GM03348 (cell line): ENCODE measurements at places on chromosomes 13 and 19.

GRCh38 chr13:98781045-98781444, 28.6 kb upstream of the SLC15A1 start:
- DNase-seq: no peak

DNA sequence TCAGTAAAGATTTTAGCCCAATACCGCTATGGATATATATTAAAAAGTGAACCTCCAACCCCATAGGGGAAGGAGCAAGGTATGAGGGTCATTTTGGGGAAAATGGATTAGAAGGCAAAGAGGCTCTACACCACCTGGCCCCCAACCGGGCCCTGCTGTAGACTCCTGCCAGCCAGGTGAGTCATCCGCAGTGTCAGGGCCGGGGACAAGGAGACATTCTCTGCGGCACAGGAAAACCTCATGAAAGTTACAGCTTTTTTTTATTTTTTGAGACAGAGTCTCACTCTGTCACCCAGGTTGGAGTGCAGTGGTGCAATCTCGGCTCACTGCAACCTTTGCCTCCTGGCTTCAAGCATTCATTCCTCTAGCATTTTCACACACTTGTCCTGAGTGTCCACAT, 32.0 kb downstream of the ZFR2 start:
- no peak for DNase-seq

DNA sequence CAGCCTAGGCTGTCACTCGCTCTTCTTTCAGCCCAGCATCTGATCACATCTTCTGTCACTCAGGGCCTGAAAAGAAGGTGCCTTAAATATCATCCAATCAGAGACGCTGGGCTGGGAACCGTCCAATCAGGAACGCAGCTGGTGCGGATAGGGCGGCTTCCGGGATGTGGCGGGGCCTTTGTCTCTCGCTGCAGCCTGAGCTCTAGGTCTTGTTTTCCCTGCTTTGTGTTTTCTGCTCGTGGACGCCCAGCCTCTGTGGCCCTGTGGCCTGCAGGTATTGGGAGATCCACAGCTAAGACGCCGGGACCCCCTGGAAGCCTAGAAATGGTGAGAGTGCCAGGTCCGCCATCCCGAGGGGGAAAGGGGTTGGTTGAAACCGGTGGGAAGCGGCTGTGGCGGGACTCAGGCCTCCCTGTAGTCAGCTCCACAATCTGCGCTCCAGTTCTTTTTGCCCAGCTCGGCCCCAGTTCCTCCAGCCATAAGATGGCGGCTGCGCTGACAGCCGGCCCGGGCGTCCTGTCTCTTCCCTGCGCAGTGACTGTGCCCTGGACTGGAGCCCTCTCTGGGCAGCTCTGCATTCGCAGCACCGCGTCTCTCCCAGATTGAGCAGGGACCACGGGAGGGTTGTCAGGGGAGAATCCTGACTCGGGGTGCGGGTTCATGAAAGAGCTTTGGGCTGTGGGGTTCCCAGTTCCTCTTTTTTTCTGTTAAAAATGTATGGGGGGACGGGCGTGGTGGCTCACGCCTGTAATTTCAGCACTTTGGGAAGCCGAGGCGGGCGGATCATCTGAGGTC, at the start of gene ZNF85:
ZNF85 (plus strand) TSS at position 175 of the 795 bp plus-strand sequence; CDS start at position 325, 150 bp downstream.
- DNase-seq: peak; percentile 89

- DNase-seq: peak; percentile 76
Measured at GRCh38 chr19:12796146-12797071, 5.1 kb downstream of the JUNB start.

GRCh38 chr13:111278743-111279652, 41.4 kb upstream of the TEX29 start:
- DNase-seq: no peak

DNA sequence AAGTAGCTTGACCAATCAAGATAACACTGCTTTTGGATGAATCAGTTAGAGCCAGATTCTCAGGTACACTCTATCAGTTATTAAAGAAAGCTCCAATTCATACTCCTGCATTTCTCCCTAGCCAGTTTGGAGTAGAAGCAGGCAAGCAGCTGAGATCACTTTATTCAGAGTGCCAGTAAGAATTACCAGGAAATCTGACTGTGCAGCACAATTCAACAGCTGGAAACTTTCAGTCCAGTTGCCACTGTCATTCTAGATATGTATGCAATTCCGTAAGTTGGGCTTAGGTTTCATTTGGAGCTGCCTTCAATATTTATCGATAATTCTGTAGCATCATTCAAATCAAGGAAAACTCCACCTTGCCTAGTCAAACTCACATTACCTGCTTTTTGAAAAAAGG, 2625.6 kb upstream of the PCDH20 start:
- no peak for DNase-seq

DNA sequence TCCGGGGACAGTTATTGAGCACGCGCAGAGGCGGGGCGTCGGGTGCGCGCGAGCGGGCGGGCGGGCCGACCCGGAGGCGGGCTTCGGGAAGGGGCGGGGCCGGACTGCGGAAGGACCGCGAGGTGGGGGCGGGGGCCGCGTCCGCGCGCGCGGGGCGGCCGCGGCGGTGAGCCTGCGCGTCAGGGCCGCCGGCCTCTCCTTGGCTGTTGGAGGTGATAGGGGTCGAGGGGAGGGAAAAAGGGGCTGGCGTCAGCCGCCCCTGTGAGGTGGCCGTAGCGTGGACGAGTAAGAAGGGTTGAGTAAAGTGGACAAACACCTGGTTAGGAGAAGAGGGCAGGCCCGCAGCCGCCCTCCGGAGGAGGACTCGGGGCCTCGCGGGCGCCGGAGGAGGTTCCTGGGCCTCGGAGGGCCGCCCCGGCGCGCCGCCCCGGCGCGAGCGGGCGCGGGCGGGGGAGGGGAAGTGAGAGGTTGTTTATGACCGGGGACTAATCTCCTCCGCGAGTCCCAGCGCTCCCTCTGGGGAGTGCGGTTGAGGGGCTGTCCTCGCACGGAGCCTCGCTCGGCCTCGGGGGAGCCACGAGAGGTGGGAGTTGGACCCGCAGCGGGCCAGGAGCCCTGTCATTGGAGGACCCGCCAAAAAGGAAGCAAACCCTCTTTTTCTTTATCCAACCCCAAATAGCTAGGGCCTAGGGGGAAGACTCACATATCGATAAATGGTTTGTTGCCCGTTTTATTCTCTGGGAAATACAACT, 547 bp upstream of the INTS6 start:
- DNase-seq: peak; percentile 99

GRCh38 chr13:52845766-52846566, 2.5 kb downstream of the PCDH8 start:
- peak; percentile 15 for DNase-seq

- no peak for DNase-seq
Measured at GRCh38 chr19:22945560-22945959, 57.4 kb downstream of the ZNF728 start.

- DNase-seq: no peak
Measured at GRCh38 chr13:22562116-22562515, 618.7 kb upstream of the SGCG start.

- DNase-seq: no peak
Measured at GRCh38 chr13:46374710-46375109, 12.3 kb downstream of the RUBCNL start.

- no peak for DNase-seq
Measured at GRCh38 chr13:33218426-33218825, 67.1 kb downstream of the STARD13 start.

DNA sequence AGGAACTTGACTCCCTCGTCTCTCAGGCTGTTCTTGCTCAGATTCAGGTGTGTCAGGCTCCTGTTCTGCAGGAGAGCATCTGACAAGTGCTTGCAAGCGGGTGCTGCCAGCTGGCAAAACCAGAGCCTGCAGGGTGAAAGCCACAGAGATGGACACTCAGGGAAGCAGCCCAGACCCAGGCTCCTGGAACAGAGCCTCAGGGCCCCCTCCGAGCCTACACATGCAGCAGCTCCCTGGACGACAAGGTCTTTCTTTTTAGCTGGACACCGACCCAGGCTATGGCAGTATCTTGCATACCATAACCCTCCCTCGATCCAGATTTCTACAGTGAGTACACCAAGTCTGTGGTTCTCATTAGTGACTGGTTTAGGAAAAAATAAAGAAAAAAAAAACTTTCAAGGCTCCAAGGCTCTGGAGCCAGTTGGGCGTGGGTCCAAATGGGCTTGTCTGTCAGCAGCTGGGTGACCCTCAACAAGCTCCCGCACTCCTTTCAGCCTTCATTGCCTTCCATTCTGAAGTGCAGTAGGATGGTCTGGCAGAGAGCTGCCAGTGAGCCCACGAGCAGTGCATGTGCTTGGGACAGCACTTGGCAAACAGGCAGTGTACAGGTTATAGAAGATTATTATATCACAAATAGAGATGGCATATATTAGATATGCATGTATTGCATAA, 29.9 kb downstream of the NLRP13 start:
- DNase-seq: no peak

- no peak for DNase-seq
Measured at GRCh38 chr13:81760316-81760715, 1419.4 kb upstream of the SPRY2 start.

DNA sequence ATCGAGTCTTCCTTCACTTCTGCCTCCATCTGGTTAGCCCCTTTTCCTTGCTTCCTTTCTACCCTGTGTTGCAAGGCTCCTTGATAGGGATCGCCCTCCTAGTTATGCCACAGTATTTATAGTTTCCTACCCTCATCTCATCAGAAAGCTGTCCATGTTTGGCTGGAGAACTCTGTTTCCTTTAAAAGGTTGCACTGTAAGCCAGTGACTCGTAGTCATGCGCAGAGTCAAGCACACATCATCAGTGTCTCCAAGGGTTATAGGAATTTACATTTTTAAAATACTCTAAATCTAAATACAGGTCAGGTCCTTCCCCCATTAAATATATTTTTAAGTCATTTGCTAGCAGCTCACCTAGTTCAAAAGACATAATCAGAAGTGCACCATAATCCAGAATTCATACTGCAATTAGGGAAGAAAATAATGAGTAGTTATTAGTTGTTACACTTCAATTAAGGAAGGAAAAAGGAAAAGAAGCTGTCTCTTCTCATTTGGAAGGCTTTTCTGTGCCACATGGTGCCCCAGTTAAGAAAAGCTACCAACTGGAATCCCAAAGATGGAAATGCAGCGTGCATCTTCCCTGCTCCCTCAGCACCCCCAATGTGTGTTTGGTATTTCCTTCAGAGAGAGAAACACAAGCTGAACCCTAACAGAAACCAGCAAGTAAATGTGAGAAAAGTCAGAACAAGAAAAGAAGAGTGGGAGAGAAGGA, 81.0 kb downstream of the GPR12 start:
- DNase-seq: peak; percentile 52

GRCh38 chr13:51222037-51222685, at the start of gene FAM124A:
Gene FAM124A, plus strand, starts transcription at chr13:51222398. Its CDS starts 104 bp downstream, at chr13:51222502.
- peak; percentile 89 for DNase-seq

- DNase-seq: no peak
Measured at GRCh38 chr19:44777715-44778347, at the start of gene CBLC. Gene CBLC, plus strand, starts transcription at chr19:44777890. Its CDS starts 42 bp downstream, at chr19:44777932.

GRCh38 chr19:55259540-55260210, 858 bp upstream of the PPP6R1 start:
- DNase-seq: no peak

GRCh38 chr13:62779161-62779560, 1363.5 kb upstream of the PCDH20 start:
- no peak for DNase-seq

DNA sequence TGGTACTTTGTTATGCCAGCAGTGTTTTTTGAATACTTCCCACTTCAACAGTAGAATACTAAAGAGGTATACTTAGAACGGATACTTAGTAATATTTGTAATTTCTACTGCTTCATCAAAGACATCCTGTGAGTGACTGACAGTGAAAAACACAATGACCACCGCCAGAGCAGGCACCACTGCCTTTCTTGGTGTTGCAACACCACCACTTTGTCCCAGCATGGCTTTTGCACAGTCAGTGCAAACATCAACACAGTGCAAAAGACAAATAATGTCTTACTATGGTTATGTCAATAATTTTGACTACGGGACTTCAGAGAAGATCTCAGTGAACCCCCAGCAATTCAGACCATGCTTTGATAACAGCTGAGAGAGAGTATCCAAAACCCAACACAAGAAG, 220.5 kb downstream of the RBM26 start:
- no peak for DNase-seq

DNA sequence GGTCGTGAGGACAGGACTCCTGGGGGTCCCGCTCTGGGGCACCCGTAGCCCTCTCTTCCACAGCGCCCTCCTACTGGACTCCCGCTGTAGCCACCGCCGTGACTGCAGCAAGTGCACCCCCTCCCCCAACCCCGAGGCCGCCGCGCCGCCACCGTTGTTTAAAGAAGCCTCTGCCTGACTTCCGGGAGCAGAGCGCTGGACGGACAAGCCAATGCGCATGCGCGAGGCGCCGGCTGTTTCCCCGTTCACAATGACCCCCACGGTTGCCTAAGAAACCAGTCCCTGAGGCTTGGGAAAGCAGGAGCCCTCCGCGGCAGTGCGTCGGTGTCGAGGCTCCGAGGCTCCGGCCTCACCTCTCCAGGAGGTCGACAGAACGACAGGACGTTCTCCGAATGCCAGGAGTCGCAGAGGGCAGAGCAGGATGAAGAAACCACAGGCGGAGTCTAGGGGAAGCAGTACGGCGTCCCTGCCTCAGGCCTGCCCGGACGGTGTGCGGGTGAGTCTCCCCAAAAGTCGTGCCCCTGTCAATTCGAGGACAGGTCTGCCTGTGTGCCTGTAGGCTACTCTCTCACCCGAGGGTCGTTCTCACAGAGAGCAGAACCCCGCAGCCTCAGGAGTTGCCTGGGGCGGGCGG, 70.5 kb upstream of the ZNF420 start:
- DNase-seq: peak; percentile 56

GRCh38 chr13:44431150-44431549, 57.5 kb downstream of the SERP2 start:
- no peak for DNase-seq

GRCh38 chr19:15815306-15815705, at the start of gene OR10H1:
Gene OR10H1, minus strand, starts transcription at chr19:15815664. Its CDS starts 7,627 bp downstream, at chr19:15808037.
- no peak for DNase-seq

GRCh38 chr19:10517760-10518443, 655 bp upstream of the S1PR5 start:
- no peak for DNase-seq

DNA sequence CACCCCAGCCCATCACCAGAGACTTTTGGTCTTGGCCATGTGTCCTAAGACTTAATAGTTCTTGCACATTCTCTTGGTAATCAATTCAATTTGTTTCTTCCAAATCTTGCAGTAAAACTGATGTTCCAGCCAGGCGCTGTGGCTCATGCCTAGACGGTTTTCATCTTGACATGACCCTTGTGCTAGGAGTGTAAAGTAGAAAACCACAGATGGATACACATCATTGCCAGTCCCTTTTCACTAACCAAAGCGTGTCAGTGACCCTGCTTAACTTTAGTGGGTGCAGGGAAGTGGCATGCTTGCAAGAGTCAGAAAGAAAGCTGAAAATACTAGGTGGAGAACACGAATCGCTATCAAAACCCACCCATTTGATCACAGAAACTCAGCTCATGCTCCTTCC, 18.0 kb upstream of the CD70 start:
- DNase-seq: no peak

DNA sequence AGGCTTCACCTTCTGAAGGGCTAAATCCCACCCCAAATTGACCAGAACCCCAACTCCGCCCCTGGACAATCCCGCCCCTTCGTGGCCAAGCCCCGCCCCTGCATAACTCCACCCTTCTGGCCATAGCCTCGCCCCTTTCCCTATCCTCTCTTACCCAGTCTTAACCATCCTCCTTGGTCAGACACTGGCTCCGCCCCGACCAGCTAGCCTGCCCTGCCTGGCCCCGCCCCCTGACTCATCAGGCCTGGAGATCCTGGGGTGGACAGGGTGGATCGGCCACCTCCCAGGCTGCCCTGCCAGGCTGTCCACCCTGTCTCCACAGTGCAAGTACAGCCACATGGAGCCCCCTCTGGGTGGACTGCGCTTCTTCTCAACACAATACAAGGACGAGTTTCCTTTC, 8.0 kb upstream of the ZNF358 start:
- DNase-seq: peak; percentile 89
